ENCODE measurements at places on chromosomes 2 and 18.
A peak's percentile ranks its signal among the peaks of the same experiment; 100 is the strongest.

GRCh38 chr2:156517419-156517818 is 81.2 kb downstream of the GPD2 start:
- no peak for DNase-seq

DNA sequence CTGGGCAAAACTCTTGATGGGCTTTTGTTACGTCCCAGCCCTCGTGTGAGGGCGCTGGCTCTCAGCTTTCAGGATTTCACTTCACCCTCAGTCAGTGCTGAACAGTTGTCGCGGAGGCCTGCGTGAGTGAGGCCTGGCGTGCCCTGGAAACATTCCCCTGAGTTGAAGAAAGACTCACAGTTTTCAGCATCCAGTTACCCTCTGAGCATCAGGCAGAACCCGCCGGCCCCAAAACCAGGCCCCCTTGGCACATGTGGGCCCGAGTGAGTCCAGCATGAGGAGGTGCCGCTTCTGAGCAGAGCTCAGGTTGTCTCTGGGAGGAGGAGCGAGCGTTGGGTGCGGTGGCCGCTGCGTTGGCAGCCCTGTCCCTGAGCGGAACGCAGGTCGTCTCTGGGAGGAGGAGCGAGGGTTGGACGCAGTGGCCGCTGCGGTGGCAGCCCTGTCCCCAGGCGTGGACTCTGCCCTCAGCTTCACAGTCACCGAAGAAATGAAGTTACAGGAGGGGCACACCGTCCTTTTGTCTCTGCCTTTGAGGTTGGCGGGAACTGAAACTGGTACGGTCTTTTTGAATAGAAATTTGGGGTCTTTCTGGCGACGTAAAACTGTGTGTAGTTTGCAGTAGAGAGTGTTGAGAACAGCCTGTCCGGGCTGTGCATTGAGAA is at the start of gene NEU4:
TSS of gene NEU4 (plus strand) at position 473 of the 662 bp plus-strand sequence. CDS start 5,292 bp downstream, outside the sequence.
- peak; percentile 58 for DNase-seq

DNA sequence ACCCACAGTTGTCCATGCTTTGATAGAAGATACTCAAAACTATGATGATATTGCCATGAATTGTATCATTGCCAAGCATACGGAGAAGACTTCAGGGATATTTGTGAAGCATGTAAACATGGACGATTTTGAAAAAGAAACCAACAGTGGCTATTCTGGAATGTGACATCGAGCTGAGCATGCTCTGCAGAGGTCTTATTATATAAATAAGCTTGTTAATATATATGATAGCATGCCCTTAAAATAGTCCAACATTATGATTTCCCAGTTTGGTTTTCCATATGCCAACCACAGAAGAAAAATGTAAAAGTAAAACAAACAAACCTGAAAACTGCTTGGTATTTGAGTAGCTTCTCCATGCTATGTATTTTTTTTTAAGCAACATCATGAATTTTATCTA is 159.1 kb downstream of the LNPK start:
- no peak for DNase-seq

GRCh38 chr2:33496726-33497125 is 20.3 kb downstream of the RASGRP3 start:
- DNase-seq = no peak

GRCh38 chr2:235045336-235045972 is 93.6 kb downstream of the SH3BP4 start:
- DNase-seq = no peak

- no peak for DNase-seq
These were observed 17.9 kb upstream of the PTPN4 start for GRCh38 chr2:119741868-119742267.

DNA sequence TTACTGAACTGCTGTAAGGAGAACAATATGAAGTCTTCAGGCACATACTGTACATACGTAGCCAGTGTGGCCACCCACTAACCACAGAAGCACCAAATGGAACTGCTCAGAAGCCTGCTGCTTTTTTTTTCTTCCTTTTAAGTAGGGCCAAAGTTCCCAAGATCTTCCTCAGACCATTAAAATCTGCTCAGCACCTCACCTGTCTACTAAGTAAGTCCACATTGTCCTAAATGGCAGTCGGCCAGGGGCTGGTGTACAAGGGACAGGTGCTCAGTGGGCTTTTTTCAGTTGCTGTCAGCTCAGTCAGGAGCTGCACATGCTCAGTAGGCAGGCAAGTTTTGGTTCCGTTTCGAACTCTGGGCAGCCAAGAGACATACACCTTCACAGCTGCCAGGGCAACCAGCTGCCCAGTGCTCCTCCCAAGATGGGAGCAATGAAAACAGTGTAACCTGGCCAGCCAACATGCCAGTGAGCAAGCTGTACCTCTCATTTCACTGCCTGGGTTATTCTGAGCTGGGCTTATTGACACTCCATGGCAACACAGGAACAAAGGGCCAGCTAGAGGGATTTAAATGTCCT is 86.1 kb downstream of the ACVR1 start:
- no peak for DNase-seq

- no peak for DNase-seq
These were observed 43.5 kb upstream of the ZNF397 start for GRCh38 chr18:35197296-35197695.

GRCh38 chr18:48840491-48840877 is 110.3 kb downstream of the SMAD7 start:
- DNase-seq = no peak

- no peak for DNase-seq
These were observed 16.3 kb downstream of the SLC3A1 start for GRCh38 chr2:44291281-44292248.

DNA sequence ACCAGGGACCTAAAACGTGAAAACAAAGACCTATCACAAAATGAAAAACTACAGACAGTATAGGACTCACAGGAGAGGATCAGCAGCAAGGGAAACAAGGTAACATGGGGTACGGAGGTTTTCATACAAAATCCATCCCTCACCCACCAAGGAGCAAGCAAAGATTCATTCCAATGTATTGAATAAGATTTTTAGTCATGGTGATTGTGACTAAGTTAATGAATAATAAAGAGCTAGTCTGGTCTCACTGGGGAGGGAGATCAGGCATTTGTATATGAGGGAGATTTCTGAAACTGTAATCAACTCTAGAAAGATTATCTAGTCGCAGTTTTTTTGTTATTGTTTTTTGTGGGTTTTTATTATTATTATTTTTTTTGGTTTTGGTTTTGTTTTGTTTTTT is 336.5 kb upstream of the MMADHC start:
- no peak for DNase-seq

GRCh38 chr2:189540551-189540950 is 40.0 kb downstream of the SLC40A1 start:
- DNase-seq = no peak

- DNase-seq = no peak
These were observed 115.3 kb upstream of the ALPP start for GRCh38 chr2:232263295-232263694.

- peak; percentile 84 for DNase-seq
These were observed 1.4 kb downstream of the B3GNT2 start for GRCh38 chr2:62197011-62197924.

DNA sequence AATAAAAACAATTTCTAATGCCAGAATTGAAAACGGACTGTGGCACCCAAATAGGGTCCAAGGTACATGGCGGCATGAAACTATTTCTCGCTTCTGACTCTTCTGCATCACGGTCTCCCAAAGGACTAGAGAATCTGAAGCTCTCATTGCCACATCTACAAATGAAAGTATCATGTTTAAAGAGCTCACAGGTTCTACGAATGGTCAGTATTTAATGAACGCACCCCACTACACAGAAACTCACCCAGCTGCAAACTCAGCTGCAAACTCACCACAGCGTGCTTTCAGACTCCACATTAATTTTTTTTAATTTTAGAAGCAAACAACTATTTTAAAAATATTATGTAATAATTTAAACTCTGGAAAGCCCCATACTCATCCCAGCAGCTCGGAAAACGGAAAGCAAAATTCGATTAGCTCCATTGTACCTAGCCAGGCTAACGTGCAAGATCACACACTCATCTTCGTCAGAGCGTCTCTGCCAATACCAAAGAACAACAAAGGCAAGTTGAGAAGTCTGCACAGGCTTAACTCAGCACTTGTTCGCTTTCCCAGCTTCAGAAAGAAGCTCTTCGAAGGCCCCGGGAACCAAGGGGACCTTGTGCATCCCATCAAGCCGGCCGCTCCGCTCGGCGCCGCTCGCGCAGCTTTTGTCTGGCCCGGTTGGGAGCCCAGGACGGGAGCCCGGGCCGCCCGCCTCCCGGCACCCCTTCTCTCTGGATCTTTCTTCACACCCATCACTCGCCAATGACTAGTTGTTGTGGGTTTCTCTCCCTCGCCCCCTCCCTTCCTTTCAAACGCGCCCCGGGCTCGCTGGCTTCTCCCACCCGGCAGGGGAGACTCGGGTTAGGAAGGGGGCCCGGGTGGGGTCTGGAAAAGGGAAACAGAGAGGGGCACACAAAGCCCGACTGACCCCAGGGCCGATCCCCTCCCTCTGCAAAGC is 785 bp downstream of the CLASP1 start:
- peak; percentile 73 for DNase-seq

- DNase-seq = no peak
These were observed 441.4 kb upstream of the CELF4 start for GRCh38 chr18:38007026-38007425.

GRCh38 chr18:56136105-56136504 is 502.3 kb downstream of the TXNL1 start:
- no peak for DNase-seq

- DNase-seq = no peak
These were observed 9.6 kb downstream of the RPL37A start for GRCh38 chr2:216508229-216508628.

- DNase-seq = no peak
These were observed 72.4 kb downstream of the SLC16A14 start for GRCh38 chr2:229996320-229996719.

- DNase-seq = no peak
These were observed 515.6 kb upstream of the NRP2 start for GRCh38 chr2:205166745-205167144.

DNA sequence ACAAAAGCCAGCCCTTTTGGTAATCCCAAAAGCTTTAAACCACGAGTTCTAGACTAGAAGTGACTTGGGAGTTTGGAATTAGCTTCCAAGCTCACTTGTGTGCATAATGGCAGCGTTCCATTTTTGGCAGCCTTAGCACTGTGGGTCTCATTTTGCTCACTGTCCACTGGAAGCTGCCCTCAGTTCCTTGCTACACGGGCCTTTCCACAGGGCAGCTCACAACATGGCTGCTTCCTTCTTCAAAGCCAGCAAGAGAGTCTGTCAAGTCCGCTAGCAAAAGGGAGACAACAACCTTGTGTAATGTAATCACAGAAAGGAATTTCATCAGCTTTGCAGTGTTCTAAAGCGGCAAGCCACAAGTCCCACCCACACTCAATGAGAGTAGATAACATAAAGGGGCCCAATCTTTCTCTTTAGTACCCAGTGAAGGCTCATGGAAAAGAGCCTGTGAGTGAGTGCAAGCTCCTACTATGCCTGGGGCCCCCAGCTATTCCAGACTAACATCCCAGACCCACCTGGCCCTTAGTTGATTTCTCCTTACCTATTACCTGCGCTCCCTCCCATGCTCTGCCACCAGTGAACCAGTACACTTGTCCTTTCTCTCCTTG is 239.7 kb upstream of the FBXO11 start:
- DNase-seq = no peak

DNA sequence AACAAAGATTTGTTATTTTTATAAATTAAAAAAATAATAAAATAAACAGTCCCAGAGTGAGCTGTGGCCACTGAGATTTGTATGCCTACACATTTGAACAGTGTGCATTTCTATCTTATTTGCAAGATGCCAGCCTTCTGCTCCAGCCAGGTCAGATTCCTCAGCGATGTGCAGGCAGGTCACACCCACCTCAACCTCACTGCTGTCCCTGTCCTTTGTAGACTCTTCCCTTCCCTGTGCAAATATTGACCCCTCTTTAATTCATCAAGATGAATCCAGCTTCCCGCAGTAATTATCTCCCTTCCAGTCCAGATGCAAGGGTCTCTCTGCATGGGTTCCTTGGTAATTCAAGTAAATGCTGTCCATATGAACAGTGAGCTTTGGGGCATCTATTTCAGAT is 256.2 kb downstream of the PIEZO2 start:
- no peak for DNase-seq

DNA sequence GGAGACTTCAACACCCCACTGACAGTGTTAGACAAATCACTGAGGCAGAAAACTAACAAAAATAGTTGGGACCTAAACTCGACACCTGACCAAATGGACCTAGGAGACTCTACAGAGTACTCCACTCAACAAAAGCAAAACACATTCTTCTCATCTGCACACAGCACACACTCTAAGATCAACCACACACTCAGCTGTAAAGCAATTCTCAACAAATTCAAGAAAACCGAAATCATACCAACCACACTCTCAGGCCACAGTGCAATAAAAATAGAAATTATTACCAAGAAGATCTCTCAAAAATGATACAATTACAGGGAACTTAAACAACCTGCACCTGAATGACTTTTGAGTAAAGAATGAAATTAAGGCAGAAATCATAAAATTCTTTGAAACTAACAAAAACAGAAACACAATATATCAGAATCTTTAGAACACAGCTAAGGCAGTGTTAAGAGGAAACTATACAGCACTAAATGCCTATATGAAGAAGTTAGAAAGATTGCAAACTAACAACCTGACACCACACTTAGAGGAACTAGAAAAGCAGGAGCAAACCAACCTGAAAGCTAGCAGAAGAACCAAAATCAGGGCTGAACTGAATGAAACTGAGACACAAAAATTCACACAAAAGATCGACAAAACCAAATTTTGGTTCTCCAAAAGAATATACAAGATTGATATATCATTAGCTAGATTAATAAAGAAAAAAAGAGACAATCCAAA is 46.3 kb downstream of the RTTN start:
- DNase-seq = no peak

DNA sequence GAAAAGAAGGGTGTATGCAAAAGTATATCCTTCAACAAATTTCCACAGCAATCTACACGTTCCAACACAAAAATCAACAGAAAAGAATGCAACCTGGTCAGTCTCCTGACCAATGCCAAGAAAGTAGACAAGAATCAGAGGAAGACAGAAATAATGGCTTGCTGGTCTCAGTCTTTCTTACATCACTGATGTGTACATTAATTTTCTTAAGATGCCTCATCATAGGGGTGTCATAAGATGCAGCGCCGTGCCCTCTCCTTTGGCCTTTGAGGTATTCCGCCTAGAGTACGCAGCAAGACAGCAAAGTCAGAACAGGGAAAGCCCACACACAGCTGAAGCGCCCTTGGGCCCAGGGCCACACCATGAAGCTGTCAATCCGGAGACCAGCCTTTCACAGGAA is 112.9 kb downstream of the RIF1 start:
- no peak for DNase-seq

DNA sequence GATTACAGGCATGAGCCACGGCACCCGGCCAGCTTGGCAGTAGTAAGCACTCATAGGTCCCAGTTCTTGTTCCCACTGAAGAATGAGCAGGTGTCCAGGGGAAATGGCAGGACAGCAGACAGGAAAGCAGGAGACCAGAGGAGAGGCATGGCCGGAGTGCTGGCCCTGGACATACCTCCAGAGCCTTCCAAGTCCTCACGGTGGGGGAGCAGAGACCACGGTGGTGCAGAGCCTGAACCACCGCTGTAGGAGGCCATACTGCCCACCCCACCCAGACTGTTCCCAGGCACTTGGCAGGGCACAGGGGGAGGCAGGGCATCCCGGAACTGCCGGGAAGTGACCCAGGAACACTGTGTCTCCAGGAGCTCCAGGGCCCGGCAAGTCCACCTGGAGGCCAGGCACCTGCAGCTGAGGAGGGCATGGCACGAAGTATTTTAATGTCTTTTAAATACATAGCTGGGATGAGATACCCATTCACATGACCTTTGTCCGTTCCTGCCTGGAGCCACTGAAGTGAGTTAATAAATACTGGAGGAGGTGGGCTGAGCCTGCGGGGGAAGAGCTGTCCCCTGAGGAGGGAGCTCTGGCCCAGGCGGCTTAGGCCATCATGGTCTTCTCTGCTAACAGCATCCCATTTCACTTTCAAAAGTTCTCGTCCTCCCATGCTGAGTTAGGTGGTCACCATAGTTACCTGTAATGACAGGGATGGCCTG is 49.7 kb upstream of the TFCP2L1 start:
- DNase-seq = no peak

All from ecto neural progenitor cell (in vitro differentiated cells).